ENCODE measurements at places on chromosomes 5 and 9.

GRCh38 chr9:100352201-100352726 is 478 bp downstream of the TEX10 start:
- peak; percentile 72 for DNase-seq

GRCh38 chr9:107841076-107841475 is 351.5 kb upstream of the KLF4 start:
- no peak for DNase-seq

GRCh38 chr5:78594610-78595457 is 53.7 kb downstream of the LHFPL2 start:
- DNase-seq: no peak

GRCh38 chr9:1184146-1184545 is 134.0 kb downstream of the DMRT2 start:
- no peak for DNase-seq

- no peak for DNase-seq
Observed at GRCh38 chr9:115202960-115203751, 85.2 kb upstream of the TNC start.

GRCh38 chr5:91670122-91670521 is 287.0 kb upstream of the ARRDC3 start:
- no peak for DNase-seq

DNA sequence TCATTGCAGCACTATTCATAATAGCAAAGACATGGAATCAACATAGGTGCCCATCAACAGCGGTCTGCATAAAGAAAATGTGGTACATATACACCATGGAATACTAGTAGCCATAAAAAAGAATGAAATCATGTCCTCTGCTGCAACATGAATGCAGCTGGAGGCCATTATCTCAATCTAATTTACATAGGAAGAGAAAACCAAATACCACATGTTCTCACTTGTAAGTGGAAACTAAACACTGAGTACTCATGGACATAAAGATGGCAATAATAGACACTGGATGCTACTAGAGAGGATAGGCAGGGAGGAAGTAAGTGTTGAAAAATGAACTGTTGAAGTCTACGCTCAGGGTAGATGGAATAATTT is 203.9 kb upstream of the CDH9 start:
- no peak for DNase-seq

- DNase-seq: no peak
Observed at GRCh38 chr5:33850100-33850594, 41.6 kb downstream of the ADAMTS12 start.

DNA sequence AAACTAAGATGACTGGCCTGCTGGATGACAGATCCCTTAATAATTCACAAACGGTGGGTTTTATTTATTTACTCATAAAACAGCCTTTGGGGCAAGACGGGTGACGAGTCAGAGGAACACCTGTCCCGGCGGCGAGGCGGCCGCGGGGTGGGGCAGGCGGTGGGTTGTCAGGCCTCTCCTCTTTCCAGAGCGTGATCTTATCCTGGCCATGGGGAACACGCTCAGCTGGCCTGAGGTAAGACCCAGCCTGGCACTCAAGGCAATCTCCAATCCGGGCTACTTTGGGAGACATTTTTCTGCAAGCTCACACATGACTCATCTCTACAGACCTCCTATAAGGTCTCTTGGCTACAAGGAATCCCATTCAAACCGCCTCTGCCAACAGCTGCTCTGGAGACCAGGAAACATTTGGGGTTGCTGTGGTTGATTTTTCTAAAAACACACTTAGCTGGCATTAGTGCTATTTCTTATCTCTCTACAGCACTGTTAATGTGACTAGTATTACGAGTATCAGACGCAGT is 6.3 kb downstream of the RAPGEF1 start:
- DNase-seq: no peak

- no peak for DNase-seq
Observed at GRCh38 chr9:36772449-36773403, 200.0 kb downstream of the MELK start.

DNA sequence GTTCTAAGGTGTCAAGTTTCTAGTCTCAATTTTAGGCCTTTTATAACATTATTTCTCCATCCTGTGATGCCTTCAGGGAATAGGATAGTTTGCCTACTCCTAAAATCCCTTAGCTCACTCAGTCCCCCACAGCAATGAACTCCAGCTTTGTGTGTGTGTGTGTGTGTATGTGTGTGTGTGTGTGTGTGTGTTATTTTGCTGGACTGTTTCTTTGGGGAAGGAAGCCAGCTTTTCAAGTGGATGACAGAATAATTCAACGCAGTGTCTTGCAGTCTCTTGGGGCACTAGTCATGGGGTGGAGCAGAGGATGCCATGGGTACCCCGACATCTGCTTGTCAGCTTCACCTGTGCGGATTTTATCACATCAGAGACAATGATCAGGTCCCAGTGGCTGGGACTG is 262.8 kb upstream of the DAPK1 start:
- DNase-seq: no peak

GRCh38 chr5:173850659-173851058 is 37.5 kb upstream of the CPEB4 start:
- no peak for DNase-seq

DNA sequence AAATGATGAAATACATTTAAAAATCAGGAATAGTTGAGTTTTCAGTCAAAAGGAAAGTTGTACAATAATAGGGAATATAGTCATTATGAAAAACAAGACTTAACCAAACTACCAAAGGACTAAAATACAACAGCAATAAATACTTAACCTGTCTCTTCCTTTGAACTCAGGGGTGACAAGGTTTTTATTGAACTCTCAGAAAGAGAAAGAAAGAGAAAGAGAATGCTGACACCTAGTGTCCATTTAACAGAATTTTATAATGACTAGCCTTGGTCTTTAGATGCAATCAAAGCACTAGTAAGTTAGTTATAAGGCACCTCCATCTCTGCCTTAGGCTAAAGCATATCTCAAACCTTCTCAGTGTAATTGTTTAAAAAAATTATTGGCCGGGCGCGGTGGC is 47.5 kb downstream of the UIMC1 start:
- DNase-seq: no peak

DNA sequence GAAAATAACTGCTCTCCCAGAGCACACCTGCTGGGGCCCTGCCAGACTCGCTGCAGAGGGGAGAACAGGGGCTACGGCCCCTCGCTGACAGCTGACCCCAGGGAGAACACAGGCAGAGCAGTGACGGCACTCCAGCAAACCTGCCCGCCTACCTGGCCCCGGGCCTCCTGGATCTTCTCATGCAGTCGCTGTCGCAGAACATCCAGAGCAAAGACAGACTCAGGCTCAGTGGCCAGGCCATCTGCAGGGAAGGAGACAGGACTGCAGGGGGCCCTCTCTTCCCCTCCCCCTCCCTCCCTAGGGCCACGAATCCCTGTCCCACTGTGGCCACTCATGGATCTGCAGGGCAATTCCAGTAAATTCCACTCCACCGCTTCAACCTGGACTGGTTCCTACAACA is 2.4 kb downstream of the SURF6 start:
- peak; percentile 55 for DNase-seq

DNA sequence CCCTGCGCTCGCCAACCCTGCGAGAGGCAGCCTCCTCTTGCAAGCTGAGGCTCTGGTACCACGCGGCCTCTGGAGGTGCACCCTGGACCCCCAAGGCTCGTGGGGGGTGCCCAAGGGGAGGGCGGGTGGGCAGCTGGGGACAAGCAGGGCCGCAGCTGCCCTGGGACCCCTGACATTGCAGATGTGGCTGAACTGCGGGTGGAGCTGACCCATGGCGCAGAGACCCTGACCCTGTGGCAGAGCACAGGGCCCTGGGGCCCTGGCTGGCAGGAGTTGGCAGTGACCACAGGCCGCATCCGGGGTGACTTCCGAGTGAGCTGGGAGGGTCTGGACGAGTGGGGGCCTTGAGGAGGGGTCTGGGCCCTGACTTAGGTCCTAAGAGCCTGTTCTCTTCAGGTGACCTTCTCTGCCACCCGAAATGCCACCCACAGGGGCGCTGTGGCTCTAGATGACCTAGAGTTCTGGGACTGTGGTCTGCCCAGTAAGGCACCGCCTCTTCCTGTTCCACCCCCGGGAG is 1.5 kb downstream of the MAMDC4 start:
- DNase-seq: peak; percentile 55

- DNase-seq: no peak
Observed at GRCh38 chr5:41863871-41864486, 6.2 kb downstream of the OXCT1 start.

GRCh38 chr5:134153657-134154056 is 23.1 kb downstream of the SKP1 start:
- DNase-seq: no peak

GRCh38 chr5:83589786-83590185 is 118.2 kb downstream of the VCAN start:
- DNase-seq: no peak

GRCh38 chr5:91651704-91652103 is 268.6 kb upstream of the ARRDC3 start:
- no peak for DNase-seq

DNA sequence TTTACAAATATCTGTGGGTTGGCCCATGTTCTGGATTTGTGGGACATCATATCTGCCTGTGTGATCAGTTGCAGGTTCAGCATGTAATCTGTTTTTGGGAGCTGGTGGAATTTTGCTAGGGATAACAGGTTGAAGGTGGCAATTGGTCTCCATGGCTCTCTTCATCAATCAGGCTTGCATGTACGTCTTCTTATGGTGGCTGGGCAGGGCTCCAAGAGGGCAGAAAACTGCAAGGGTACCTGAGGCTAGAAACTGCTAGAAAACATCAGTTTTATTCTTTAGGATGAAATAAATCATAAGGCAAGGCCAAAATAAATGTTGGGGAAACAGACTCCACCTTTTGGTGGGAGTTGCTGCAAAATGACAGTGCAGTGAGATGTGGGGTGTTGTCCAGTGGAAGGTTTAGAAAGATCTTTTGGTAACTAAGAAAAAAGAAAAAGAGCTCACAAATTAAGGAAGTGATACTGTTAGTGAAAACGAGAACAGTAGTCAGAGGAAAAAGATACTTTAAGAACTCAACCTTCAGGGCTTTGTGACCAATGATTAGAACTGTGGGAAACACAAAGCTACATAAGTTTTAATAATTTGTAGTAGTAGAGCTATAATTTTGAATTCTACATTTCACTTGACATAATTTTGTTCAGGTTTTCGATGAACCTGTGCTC is 300.7 kb upstream of the IZUMO3 start:
- DNase-seq: no peak

GRCh38 chr5:53126521-53126920 is 17.0 kb upstream of the MOCS2 start:
- no peak for DNase-seq

- no peak for DNase-seq
Observed at GRCh38 chr5:122870219-122870856, 24.9 kb downstream of the SNX24 start.

GRCh38 chr9:112382501-112383364 is 2.8 kb downstream of the HSDL2 start:
- DNase-seq: no peak

- DNase-seq: no peak
Observed at GRCh38 chr9:112245126-112245525, 70.0 kb upstream of the SUSD1 start.

- DNase-seq: no peak
Observed at GRCh38 chr9:71929223-71929622, 17.8 kb downstream of the C9orf85 start.

DNA sequence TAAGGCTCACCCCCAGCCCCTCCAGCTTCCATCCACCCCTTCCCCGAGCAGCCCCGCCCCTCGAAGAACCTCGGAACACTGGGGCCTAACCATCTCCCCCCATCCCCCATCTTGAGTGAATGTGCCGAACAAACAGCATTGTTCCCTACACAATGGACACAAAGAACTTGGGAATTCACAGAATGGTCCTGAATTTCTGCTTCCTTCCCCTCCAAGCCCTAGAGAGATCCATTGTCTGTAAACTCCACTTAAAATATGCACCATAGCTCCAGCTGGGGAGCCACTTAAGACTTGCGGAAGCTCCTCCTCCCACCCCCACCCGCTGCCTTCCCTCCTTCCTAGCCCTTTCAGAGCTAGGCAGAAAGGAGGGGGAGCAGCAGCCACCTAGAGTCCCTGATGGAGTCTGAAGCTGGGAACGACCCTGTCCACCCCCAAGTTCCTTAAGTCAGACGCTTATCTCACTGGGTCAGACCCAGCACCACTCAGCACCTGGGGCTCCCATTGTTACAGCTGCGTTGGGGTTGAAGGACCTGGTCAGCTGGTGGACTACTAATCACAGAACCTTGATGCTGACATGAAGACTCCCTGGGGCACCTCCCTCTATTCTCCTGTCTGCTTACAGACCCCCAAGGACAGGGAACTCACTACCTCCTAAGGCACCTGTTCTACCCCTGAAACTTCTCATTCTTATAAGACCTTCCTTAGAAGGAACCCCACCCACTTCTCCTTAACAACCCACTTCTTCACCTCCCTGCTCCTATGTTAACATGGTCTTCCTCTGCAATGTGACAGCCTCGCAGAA is 61.4 kb downstream of the PCDH1 start:
- no peak for DNase-seq

All from sciatic nerve (tissue), 2 donors.